KG1 (cell line): ENCODE measurements at places on chromosomes 1 and 21.

- DNase-seq, result no peak
These were observed 198.0 kb upstream of the ZP4 start for GRCh38 chr1:238088560-238089290.

DNA sequence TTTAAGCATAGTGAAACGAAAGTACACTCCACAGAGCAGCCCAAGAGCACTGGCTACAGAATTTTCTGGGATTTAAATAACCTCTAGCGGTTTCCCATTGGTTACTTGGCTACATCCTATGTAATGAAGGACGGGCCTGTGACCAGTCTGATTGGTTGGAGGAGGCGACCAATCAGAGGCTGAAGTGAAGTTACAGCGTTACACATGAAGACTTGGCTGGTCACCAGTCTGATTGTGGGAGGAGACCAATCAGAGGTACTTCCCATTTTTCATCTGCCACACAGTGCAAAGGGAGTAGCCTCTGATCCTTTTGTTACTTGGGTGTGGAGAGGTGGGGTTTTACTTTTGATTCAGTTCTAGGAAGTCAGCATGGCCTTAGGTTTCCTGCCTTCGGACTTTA lies 142.7 kb upstream of the SERTAD4 start:
- no peak for DNase-seq

DNA sequence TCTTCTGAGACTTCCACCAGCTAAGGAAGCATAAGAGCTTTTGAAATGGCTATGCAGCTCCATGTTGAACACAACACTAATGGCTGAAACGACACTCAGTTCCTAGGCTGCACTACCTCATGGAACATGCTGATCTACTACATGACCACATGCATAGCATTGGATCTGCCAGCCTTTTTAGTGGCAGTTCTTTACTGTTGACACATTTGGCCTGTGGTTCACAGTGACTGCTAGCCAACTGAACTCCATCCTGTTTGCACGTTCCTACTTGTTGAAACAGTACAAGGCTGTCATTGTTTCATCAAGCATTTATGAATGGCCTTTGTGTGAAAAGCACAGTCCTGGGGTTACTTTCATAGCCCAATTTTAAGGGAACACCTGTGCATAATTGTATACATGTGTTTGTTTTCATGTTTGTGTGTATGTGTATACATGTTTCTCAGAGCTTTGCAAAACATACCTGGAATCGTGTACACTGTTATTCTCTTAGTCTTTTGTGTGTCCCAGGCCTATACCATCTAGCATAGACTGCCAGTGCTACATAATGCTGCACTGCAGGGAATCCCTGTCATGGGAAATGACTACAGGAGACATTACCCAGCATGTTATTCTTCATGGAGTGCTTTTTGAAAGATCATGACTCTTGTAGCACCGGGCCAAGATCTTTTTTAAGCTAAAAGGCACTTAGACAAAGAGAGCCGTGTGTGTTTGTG lies 179.6 kb upstream of the ESRRG start:
- DNase-seq, result no peak

- no peak for DNase-seq
These were observed 426.5 kb upstream of the DAB1 start for GRCh38 chr1:57850176-57850940.

GRCh38 chr1:207103892-207104373 lies at the start of gene C4BPA:
TSS of gene C4BPA (plus strand) at chr1:207104233. CDS start at chr1:207113026, 8,793 bp downstream.
- no peak for DNase-seq

DNA sequence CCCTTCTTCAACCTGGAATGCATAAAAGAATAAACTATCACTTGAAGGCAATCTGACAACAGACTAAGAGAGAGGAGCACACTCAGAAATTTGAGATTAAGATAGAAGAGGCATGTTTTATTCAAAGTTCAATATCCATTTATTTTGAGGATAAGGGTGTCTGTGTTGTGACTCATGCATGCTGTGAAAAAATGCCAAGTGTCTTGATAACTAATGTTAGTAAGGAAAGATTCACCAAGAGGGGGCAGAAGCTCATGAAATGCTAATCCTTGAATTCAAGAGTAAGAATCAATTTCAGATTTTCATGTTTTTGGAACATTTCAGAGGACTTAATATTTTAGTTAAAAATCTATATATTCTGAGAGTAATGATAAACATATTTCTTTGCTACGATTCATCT lies 94.0 kb downstream of the IFI44 start:
- no peak for DNase-seq

- DNase-seq, result no peak
These were observed 96.6 kb upstream of the ERRFI1 start for GRCh38 chr1:8122477-8123407.

DNA sequence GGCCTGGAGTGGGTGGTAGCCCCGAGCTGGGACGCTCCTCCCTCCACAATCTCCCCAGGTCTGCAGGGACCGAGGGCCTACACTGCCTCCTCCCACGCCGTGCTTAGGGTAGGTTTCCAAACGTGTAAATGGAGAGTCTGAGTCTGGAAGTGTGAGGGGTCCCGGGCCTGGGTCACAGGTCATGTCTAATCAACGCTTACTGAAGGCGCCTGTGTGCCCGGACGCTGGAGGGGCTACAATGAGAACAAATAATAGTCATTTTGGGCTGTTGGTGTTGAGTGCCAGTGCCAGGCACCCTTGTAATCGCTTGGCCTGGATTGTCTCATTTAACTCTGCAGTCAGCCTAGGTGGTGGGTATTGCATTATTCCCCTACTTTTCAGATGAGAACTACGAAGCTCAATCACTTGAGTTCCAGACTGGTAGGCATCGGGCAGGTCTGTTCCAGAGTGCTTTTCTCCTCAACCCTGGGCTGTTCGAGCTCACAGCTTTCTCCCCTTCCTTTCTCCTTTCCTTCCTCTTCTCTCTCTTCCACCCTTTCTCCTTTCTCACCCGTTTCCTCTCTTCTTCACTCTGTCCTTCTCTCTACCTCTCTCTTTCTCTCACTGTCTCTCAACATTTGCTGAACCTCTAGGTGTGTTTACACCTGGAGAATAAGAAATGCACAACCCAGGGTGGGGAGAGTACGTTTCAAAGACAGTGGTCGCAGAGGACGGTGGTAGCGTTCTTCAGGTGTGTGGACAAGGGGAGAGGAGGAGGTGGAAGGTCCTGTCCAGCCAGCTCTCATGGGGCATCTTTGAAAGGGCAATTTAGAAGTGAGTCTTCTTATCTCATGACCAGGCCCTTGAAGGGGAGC lies 883 bp downstream of the SLC66A1 start:
- no peak for DNase-seq

DNA sequence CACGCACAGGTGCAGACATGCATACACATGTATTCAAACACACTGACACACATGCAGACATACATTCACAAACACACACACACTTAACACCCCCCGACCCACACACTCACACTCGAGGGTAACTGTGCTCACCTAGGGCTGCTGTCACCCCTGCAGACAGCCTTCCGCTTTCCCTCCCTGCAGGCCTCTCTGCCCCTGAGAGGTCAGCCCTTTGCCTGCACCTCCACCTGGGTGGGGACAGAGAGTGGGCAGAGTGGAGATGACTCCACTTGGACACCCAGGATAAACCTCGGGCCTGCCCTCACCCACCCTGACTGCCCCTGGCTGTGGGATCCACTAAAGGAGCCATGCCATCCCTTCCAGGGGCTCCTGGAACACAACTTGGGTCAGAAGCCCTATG lies 264.3 kb downstream of the PTPRU start:
- no peak for DNase-seq

DNA sequence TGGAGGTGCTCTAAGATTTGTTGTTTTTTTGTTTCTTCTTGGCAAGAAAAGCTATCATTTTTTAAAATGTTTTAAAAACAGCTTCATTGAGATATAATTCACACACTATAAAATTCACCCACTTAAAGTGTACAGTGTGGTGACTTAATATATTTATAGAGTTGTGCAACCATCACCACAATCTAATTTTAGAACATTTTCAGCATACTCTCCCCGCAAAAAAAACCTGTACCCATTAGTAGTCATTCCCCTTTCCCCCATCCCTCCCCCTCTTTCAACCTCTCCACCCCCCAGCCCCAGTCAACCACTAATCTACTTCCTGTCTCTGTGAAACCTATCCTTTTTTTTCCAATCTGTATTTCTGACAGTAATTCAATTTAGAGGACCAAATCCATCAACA lies 30.6 kb downstream of the ZC3H11B start:
- no peak for DNase-seq

DNA sequence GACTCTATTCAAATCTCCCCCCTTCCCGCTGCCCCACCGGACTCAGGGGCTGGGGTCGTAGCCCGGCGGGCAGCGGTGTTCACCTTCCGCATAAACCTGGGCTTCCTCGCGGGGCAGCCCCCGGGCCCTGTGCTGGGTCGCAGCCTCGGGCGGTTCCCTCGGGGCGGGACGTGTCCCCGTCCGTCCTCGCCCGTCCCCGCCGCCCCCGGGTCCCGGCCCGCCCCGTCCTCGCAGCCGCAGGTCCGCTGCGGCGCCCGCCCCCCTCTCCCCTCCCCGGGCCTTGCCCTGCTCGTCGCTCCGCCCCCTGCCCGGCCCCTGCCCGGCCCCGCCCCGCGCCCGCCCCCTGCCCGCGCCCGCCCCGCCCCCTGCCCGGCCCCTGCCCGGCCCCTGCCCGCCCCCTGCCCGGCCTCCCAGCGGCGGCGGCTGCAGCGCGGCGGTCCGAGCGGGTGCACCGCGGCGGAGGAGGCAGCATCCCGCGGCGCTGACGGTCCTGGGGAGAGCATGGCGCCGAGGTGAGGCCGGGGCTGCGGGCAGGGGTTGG lies at the start of gene COL18A1:
COL18A1 (plus strand) TSS at position 436 of the 541 bp plus-strand sequence; CDS start at position 502, 66 bp downstream.
- DNase-seq, result no peak

- DNase-seq, result no peak
These were observed 23.9 kb downstream of the ARHGEF11 start for GRCh38 chr1:157021688-157022087.

DNA sequence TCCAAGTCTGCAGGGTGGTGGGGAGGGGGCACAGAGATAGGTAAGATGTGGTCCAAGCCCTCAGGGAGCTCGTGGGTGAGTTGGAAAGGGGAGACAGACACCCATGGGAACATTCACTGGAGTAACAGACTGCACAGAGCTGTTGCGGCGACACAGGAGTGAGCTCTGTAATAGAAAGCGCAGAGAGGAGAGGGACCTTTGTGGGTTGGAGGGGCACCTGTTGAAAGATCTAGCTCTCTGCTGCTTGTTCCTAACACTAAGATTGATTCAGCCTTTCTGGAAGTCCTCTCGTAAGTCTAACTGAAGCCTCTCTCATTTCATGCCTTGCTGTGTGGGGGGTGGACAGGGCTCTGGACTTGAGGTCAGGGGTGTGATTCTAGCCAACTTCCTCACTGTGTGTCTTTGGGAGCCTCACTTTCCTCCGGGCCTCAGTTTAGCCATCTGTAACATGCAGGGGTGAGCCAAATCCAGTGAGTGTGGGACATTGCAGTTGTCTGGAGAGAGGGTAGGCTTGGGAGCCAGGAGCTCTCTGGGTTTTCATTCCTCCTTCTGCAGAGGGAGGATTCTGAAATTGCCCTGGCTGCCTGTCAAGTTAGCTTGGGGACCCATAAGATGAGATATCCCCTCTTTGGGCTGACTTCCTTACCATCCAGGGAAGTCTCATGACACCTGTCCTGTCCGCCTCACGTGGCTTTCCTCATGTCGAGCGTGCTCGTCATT lies 2.0 kb upstream of the ACOT11 start:
- DNase-seq, result no peak

GRCh38 chr1:25031601-25031965 lies 101.5 kb upstream of the RUNX3 start:
- no peak for DNase-seq

GRCh38 chr1:2345297-2346075 lies 45.9 kb downstream of the MORN1 start:
- no peak for DNase-seq

DNA sequence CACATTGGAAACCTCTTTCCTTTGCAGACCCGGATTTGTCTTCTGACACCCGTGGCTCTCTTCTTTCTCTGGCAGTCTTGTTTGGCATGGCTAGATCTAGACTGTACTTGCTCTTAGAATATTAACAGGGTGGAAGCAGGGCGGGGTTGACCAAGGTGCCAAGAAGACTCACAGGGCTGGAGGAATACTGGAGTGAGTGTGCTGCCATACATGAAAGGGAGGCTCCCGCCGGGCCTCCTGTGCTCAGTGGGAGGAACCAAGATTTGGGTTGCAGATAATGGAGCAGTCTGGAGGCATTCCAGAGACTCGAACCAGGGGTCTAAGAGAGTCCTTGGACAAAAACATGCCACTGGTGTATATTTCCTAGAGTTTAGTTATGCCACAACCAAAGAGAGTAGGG lies 27.6 kb upstream of the SNX27 start:
- no peak for DNase-seq

GRCh38 chr1:232188318-232188717 lies 441.6 kb downstream of the SIPA1L2 start:
- DNase-seq, result no peak

DNA sequence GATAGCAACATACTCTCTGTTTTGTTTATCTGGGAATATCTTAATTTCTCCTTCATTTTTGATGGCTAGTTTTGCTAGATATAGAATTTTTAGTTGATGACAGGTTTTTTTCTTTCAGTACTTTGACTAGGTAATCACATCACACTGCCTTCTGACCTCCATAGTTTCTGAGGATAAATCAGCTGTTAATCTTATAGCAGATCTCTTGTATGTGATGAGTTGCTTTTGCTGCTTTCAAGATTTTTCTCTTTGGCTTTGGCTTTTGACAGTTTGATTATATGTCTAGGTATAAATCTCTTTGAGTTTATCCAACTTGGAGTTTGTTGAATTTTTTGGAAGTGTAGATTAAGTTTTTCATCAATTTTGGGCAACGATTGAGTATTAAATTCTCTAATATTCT lies 142.6 kb downstream of the ZNF644 start:
- no peak for DNase-seq

- no peak for DNase-seq
These were observed 40.7 kb downstream of the CASQ2 start for GRCh38 chr1:115727706-115728249.

DNA sequence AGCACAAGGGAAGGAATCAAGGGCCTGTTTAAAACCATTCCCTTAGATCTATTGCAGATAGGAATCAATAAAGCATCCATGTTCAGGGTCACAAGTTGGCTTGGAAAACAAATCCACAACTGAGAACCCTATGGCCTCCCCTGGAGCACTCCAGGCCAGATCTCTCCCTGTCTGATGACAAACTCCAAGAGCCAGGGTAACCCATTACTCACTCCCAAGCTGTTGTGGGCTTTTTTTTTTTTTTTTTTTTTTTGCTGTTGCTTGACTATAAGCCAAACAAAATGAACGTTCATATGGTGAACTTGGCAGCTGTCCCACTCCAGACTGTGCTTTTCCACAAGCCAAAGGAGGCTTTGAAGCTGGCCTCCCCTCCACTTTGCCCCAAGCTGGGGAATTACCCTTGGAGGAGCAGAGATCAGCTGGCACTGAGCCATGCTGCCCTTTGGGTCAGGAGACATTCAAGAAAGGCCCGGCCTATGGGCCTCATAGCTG lies 35.7 kb upstream of the VAV3 start:
- DNase-seq, result no peak

GRCh38 chr1:160411271-160412027 lies 11.1 kb downstream of the VANGL2 start:
- DNase-seq, result no peak

DNA sequence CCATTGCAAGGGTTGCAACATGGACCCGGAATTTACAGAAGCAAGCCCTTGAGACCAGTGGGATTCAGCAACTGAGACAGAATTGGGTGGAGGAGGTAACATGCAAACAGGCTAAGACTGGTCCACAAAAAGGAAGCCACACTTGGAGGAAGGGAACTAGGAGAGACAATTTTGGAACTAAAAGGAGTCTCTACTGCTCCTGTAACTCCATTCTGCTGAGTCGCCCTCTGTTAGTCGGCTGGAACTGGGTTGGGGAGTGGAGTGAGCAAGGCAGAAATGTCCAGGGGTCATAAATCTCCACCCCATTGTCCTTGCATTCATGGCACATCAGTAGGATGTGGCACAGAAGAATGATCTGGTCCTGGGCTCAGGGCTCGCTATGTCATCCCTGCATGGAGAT lies 5.1 kb downstream of the LAMB3 start:
- no peak for DNase-seq
